ENCODE measurements at places on chromosomes 5 and 9.

GRCh38 chr5:150318613-150319483 lies 16.1 kb upstream of the ARSI start:
- DNase-seq, result no peak

- DNase-seq, result no peak
These were observed 47.9 kb downstream of the DEPDC1B start for GRCh38 chr5:60651872-60652620.

- no peak for DNase-seq
These were observed 34.6 kb upstream of the NR5A1 start for GRCh38 chr9:124541824-124542223.

DNA sequence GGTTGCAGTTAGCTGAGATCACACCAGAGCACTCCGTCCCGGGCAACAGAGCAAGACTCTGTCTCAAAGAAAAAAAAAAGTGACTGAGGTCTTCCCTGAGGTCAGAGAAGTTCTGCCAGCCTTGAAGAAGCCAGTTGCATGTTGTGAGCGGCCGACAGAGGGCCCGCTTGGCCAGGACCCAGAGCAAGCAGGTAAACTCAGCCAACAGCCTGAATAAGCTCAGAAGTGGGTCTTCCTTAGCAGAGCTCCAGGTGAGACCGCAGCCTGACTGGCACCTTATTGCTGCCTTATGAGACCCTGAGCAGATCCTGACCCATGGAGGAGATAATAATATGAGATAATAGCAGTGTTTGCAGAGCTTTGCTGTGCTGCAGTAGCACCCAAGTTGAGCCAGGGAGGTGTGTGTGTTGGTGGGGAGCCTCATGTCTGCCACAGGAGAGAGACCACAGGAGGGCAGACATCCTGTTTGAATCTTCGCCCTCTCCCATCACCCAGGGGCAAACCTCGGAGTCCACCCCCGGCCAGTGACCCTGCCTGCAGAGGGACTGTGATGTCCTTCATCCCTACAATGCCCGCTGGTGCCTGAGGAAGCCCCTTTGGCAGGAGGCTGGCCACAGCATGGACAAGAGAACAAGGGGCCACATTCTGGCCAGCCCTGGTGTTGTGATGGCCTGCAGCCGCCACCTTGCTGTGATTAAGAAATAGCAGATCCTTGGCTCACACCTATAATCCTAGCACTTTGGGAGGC lies 10.8 kb upstream of the BARX1 start:
- DNase-seq, result no peak

DNA sequence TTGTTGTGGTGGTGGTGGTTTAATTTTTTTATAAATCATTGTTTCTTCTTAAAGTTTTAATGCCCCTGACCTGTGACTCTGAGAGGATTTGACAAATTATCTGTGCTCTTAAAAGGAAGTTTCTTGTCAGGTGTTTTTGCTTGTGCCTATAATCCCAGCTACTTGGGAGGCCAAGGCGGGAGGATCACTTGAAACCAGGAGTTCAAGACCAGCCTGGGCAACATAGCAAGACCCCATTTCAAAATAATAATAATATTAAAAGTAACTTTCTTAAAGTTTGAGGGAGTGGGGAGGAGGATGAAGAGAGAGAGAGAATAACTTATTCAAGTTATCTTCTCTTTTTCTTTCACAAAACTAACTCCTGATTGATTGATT lies 12.2 kb upstream of the ERMP1 start:
- DNase-seq, result no peak

DNA sequence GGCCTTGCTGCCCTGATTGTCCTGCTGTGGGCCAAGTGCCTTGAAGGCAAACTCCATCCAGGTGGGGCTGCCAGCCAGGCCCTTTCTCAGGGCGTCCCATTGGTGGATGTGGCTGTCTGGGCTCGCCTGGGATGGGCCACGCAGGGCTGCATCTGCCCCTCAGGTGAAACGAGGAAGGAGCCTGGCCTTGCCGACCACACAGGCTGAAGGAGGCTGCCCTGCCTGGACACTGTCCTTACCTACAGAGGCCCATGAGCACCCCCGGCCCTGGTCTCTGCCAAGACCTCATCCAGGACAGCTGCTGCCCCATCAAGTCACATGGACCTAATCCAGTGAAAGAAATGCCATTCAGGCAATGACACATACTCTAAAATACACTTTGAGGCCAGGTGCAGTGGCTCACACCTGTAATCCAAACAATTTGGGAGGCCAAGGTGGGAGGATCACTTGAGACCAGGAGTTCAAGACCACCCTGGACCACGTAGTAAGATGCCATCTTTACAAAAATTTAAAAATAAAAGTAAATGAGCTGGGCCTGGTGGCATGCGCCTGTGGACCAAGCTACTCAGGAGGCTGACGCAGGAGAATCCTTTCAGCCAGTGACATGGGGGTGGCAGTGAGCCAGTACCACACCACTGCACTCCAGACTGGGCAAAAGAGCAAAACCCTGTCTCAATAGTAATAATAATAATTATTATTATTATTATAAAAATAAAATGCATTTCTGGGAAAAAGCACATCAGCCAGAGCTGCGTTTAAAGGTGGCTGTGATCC lies 33.9 kb downstream of the PNPLA7 start:
- no peak for DNase-seq

- no peak for DNase-seq
These were observed 227.3 kb upstream of the ITGA1 start for GRCh38 chr5:52560366-52560765.

- DNase-seq, result no peak
These were observed 107.7 kb upstream of the GPR151 start for GRCh38 chr5:146623666-146624065.

All from GM12864 (cell line).